ENCODE measurements at places on chromosomes 12 and 14. TPM values are rescaled to one million over a fixed set of nuclear protein-coding genes. Genes with fewer than 3 reads are reported as not detected.
A peak's percentile ranks its signal among the peaks of the same experiment; 100 is the strongest.

DNA sequence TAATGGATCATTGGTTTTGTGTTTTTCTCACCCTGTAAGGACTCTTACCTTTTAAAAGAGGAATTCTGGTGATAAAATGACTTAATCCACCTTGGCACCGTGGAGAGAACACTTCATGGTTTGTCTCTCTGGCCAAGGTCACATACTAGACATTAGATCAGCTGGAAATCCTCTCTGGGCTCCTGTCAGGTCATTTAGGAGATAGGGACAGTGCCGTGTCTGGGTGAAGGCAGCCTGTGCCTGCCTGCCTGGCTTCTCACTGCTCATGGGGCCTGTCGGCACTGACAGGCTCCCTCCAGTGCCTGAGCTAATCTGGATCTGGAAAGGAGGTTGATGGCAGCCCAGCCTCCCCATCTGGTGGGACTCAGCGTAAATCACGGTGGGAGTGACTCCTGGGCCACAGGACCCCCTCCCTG, 5.7 kb downstream of the CRADD start:
- no peak overlapping the region for H3K4me3 ChIP-seq
- H3K4me1 ChIP-seq, result peaks cover 17% of the 10 kb centered on the region
- H3K27me3 ChIP-seq, result no peaks in the 10 kb centered on the region
- H3K27ac ChIP-seq, result no peak overlapping the region
- no peak for DNase-seq

- H3K4me3 ChIP-seq, result peak overlapping the region; percentile 63
- H3K27ac ChIP-seq, result peak overlapping the region; percentile 89
- peaks cover 22% of the 10 kb centered on the region for H3K4me1 ChIP-seq
- H3K27me3 ChIP-seq, result no peaks in the 10 kb centered on the region
- H3K36me3 ChIP-seq, result peaks cover 57% of the 10 kb centered on the region
Measured at GRCh38 chr12:104296718-104297117, 6.8 kb upstream of the EID3 start.

- no peaks in the 10 kb centered on the region for H3K4me1 ChIP-seq
- no peak for DNase-seq
- H3K27ac ChIP-seq, result no peak overlapping the region
- H3K27me3 ChIP-seq, result no peaks in the 10 kb centered on the region
- no peaks in the 10 kb centered on the region for H3K36me3 ChIP-seq
Measured at GRCh38 chr14:105470350-105471296, 4.0 kb upstream of the CRIP2 start.

GRCh38 chr12:13812168-13812567, 169.2 kb downstream of the GRIN2B start:
- H3K27me3 ChIP-seq, result peaks cover 13% of the 10 kb centered on the region
- H3K4me3 ChIP-seq, result no peak overlapping the region
- no peaks in the 10 kb centered on the region for H3K4me1 ChIP-seq
- H3K27ac ChIP-seq, result no peak overlapping the region
- no peak for DNase-seq
- H3K36me3 ChIP-seq, result no peaks in the 10 kb centered on the region

DNA sequence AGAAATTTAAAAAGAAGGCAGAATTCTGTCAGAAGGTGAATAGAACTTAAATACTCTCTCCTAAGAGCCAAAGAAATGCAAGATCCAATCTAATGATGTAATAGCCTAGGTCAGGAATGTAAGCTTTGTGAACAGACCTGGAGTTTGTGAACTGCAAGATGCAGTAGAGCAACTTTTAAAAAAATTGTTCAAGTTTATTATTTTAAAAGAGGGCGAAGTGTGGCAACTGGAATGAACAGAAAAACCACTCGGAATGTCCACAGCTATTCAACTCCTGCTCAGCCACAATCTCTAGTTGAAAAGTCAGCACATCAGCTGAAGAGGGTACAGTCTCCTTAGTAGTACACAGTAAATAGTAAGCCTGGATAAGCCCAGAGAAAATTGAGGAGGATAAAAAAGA, 228.8 kb downstream of the PPFIA2 start:
- no peak overlapping the region for H3K27ac ChIP-seq
- H3K36me3 ChIP-seq, result no peaks in the 10 kb centered on the region
- no peaks in the 10 kb centered on the region for H3K27me3 ChIP-seq
- no peak overlapping the region for H3K4me3 ChIP-seq
- H3K4me1 ChIP-seq, result no peaks in the 10 kb centered on the region

AICDA gene
- not detected for total RNA-seq

CFAP54 gene
- 0.93 TPM for total RNA-seq

DPF3 gene
- total RNA-seq, result 4.5 TPM

DNA sequence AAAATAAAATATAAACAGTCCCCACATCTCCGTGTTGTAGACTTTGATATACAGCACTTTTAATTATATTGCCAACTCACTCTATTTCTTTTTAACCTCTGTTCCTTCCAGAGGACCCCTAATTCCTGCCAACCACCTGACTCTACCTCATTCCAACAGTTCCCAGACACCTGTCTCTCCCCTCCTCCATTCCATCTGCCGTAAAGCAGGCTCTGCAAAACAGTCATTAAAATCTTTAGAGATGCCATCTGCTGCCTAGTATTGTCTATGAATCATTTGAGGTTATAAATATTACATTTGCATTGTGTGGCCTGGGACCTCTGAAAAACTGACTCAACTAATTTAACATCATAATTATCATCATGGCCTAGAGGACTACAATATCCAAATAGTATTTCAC, 148.8 kb upstream of the DCN start:
- no peaks in the 10 kb centered on the region for H3K27me3 ChIP-seq
- H3K4me1 ChIP-seq, result peaks cover 6% of the 10 kb centered on the region
- H3K4me3 ChIP-seq, result no peak overlapping the region
- no peak overlapping the region for H3K27ac ChIP-seq
- no peak for DNase-seq

- no peak overlapping the region for H3K27ac ChIP-seq
- no peaks in the 10 kb centered on the region for H3K27me3 ChIP-seq
- peaks cover 47% of the 10 kb centered on the region for H3K36me3 ChIP-seq
- no peaks in the 10 kb centered on the region for H3K4me1 ChIP-seq
- no peak overlapping the region for H3K4me3 ChIP-seq
- no peak for DNase-seq
Measured at GRCh38 chr12:1197264-1198018, 206.4 kb downstream of the ERC1 start.

GRCh38 chr14:55662752-55663151, 82.7 kb downstream of the KTN1 start:
- no peak overlapping the region for H3K27ac ChIP-seq
- H3K4me3 ChIP-seq, result no peak overlapping the region
- no peaks in the 10 kb centered on the region for H3K4me1 ChIP-seq
- peaks cover 35% of the 10 kb centered on the region for H3K36me3 ChIP-seq
- DNase-seq, result no peak

DNA sequence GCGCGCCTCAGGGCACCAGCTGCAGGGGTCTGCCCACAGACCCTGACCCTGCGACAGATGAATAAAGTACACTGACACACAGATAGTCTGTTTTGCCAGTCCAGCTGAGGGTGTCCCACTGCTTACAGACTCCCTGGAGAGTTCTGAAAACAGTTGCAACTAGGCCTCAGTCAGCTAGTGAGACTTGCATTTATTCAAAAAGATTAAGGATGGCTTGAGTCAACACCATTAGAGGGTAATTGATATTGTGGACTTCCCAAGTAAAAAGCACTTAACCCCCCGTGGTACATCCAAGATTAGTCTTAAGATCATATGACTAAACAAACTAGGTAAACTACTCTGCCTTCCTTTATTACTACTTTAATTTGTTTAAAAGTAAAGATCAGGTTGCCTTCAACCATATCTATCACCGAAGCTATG, 11.1 kb upstream of the PSEN1 start:
- H3K4me3 ChIP-seq, result no peak overlapping the region
- peaks cover 13% of the 10 kb centered on the region for H3K4me1 ChIP-seq
- H3K36me3 ChIP-seq, result peaks cover 23% of the 10 kb centered on the region
- DNase-seq, result no peak
- H3K27me3 ChIP-seq, result no peaks in the 10 kb centered on the region

HOXC11 gene
- not detected for total RNA-seq

NANOG gene
- total RNA-seq, result not detected

FAIM2 gene
- 0.14 TPM for total RNA-seq

GRCh38 chr14:94575730-94576585, 5.3 kb upstream of the SERPINA5 start:
- H3K4me3 ChIP-seq, result no peak overlapping the region
- no peak overlapping the region for H3K27ac ChIP-seq
- no peaks in the 10 kb centered on the region for H3K27me3 ChIP-seq
- H3K4me1 ChIP-seq, result no peaks in the 10 kb centered on the region
- no peaks in the 10 kb centered on the region for H3K36me3 ChIP-seq

- peaks cover 3% of the 10 kb centered on the region for H3K27me3 ChIP-seq
- H3K27ac ChIP-seq, result peak overlapping the region; percentile 12
Measured at GRCh38 chr14:92585981-92586937, 72.7 kb downstream of the RIN3 start.

- H3K27me3 ChIP-seq, result peaks cover 26% of the 10 kb centered on the region
- peaks cover 3% of the 10 kb centered on the region for H3K4me1 ChIP-seq
- H3K4me3 ChIP-seq, result no peak overlapping the region
- H3K27ac ChIP-seq, result no peak overlapping the region
- no peaks in the 10 kb centered on the region for H3K36me3 ChIP-seq
Measured at GRCh38 chr12:130280231-130280630, 57.5 kb upstream of the PIWIL1 start.

GRCh38 chr12:117294189-117294603, 67.2 kb downstream of the NOS1 start:
- DNase-seq, result no peak
- H3K36me3 ChIP-seq, result no peaks in the 10 kb centered on the region
- H3K27ac ChIP-seq, result no peak overlapping the region
- no peaks in the 10 kb centered on the region for H3K4me1 ChIP-seq
- H3K4me3 ChIP-seq, result no peak overlapping the region
- H3K27me3 ChIP-seq, result peaks cover 21% of the 10 kb centered on the region

DNA sequence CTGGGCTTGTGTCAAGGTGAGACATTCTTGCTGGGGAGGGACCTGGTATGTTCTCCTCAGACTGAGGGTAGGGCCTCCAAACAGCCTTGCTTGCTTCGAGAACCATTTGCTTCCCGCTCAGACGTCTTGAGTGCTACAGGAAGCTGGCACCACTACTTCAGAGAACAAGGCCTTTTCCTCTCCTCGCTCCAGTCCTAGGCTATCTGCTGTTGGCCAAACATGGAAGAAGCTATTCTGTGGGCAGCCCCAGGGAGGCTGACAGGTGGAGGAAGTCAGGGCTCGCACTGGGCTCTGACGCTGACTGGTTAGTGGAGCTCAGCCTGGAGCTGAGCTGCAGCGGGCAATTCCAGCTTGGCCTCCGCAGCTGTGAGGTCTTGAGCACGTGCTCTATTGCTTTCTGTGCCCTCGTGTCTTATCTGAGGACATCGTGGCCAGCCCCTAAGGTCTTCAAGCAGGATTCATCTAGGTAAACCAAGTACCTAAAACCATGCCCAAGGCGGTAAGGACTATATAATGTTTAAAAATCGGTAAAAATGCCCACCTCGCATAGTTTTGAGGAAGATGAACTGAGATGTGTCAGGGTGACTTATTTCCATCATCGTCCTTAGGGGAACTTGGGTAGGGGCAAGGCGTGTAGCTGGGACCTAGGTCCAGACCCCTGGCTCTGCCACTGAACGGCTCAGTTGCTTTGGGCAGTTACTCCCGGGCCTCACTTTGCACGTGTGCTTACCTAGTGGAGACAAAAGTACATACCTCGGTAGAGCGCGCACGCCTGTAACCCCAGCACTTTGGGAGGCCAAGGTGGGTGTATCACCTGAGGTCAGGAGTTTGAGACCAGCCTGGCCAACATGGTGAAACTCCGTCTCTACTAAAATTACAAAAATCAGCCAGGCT, 4.3 kb downstream of the GAPDH start:
- peak overlapping the region; percentile 100 for H3K27ac ChIP-seq
- peaks cover 28% of the 10 kb centered on the region for H3K36me3 ChIP-seq
- peaks cover 40% of the 10 kb centered on the region for H3K4me1 ChIP-seq
- DNase-seq, result no peak

- H3K27me3 ChIP-seq, result peaks cover 58% of the 10 kb centered on the region
- H3K4me3 ChIP-seq, result no peak overlapping the region
- H3K27ac ChIP-seq, result no peak overlapping the region
- H3K36me3 ChIP-seq, result no peaks in the 10 kb centered on the region
- no peak for DNase-seq
- peaks cover 7% of the 10 kb centered on the region for H3K4me1 ChIP-seq
Measured at GRCh38 chr14:36604757-36605505, 22.5 kb upstream of the NKX2-8 start.

DNA sequence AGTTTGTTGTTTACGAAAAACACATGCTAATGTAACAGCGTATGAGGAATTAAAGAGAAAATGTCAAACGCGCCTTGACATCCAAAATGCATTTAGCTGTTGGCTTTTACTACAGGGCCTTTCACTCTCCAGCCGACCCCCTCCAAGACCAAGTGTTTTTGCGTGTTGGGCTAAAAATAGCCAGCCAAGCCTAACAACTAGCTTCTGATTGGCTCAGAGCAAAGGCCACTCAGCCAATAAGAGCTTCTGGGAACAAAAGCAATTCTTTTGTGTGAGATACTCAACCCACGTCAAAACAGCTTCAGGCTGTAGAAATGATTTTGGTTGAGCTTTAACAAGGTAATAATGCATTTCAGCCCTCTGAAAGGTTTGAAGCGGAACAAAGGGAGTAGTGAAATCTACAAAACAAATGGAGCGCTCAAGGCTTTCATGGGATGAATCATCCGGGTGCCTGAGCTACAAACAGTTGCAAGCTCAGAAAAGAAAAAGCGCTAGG, 198.7 kb upstream of the DCN start:
- DNase-seq, result peak; percentile 73
- peak overlapping the region; percentile 92 for H3K27ac ChIP-seq
- H3K4me3 ChIP-seq, result peak overlapping the region; percentile 90
- H3K4me1 ChIP-seq, result peaks cover 44% of the 10 kb centered on the region

GRCh38 chr12:53499266-53500141, at the start of gene MAP3K12:
Gene MAP3K12 (minus strand): TSS chr12:53499458. CDS start chr12:53487391, 12,067 bp downstream.
- H3K4me1 ChIP-seq, result peaks cover 37% of the 10 kb centered on the region
- H3K4me3 ChIP-seq, result peak within 1 kb of the TSS; percentile 91
- H3K36me3 ChIP-seq, result no peaks in the 10 kb centered on the region
- H3K27ac ChIP-seq, result peak within 1 kb of the TSS; percentile 94
- H3K27me3 ChIP-seq, result no peaks in the 10 kb centered on the region
- DNase-seq, result no peak

BHLHE41 gene
- 5.8 TPM for total RNA-seq
